ENCODE measurements at places on chromosomes 7 and 10.

DNA sequence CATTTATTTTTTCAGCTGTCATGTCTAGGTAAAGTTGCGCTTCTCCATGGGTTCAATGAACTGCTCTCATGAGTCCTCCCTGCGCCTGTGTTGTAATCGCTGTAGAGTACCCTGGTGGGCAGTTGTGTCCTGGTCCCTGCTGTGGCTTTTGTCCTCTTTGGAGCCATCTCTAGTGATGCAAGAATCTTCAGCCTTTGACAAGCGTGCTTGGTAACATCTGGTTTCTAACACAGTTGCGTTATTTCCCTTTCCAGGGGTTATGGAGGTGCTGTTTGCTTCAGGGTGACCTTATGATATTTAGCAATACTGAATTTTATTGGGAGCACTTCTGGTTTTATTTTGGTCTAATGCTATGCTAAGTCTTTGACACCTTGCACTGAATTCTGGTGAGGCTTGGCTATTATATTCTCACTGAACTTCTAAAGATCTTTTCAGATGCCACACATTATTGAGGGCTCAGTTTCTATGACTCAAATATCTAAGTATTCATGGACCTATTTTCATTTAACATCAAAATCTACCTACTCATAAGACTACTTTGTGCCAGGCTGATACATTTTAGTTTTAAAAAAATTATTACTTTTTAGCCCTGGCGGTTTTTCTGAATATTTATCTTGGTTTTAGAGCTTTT, 88.6 kb downstream of the FANK1 start:
- no peak for DNase-seq

DNA sequence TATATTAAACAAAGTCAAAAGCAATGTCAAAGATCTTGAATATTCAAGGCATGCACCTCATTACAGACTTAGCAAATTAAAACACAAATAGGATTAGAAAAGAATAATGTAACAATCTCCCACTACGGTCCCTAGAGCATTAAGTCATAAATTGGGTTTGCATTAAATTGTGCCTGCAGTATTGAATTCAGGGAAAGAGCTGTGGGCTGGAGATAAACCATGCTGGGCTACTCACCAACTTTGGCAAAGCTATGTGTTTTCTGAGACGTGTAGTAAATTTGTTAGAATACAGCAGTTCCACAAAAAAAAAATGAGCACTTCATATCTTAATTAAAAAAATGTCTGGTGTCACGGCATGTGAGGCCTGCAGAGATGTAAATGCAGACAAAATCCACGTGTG, 241.6 kb downstream of the SNX10 start:
- no peak for DNase-seq

- no peak for DNase-seq
Observed at GRCh38 chr10:13400196-13400965, 52.3 kb upstream of the SEPHS1 start.

- peak; percentile 13 for DNase-seq
Observed at GRCh38 chr7:137798073-137798763, 48.6 kb downstream of the DGKI start.

- no peak for DNase-seq
Observed at GRCh38 chr10:5752301-5752871, 60.8 kb downstream of the GDI2 start.

- DNase-seq, result no peak
Observed at GRCh38 chr10:130138479-130138866, 2.3 kb downstream of the GLRX3 start.

GRCh38 chr7:7654964-7655715, 14.6 kb downstream of the UMAD1 start:
- DNase-seq, result no peak

- DNase-seq, result no peak
Observed at GRCh38 chr7:74092321-74092963, 8.8 kb downstream of the LIMK1 start.

- no peak for DNase-seq
Observed at GRCh38 chr7:14931511-14932215, 29.1 kb upstream of the DGKB start.

GRCh38 chr7:48376263-48376662, 205.0 kb downstream of the ABCA13 start:
- no peak for DNase-seq

DNA sequence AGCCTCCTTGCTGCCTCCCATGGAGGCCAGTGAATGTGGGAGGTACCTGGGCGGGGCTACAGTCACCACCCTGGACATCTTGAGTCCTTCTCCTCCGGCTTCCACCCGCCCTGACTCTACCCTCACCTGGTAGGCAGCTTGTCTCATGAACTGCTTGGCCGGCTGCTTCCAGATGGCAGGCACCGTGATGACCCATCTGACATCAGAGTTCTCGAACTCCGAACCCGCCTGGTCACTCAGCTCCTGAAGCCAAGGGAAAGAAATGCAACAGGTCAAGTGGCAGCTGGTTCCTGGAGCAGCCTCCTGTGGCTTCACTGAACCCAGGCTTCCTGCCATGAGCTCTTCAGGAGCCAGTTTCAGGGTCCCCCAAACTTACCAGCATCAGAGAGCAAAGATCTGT, 50.1 kb downstream of the HSPA12A start:
- no peak for DNase-seq

- DNase-seq, result no peak
Observed at GRCh38 chr10:120335553-120335952, 121.5 kb upstream of the PLPP4 start.

- no peak for DNase-seq
Observed at GRCh38 chr7:108071551-108071950, 58.6 kb downstream of the LAMB4 start.

- DNase-seq, result no peak
Observed at GRCh38 chr7:151851145-151851751, 25.7 kb downstream of the PRKAG2 start.

- no peak for DNase-seq
Observed at GRCh38 chr7:67343572-67343971, 346.9 kb downstream of the TYW1 start.

DNA sequence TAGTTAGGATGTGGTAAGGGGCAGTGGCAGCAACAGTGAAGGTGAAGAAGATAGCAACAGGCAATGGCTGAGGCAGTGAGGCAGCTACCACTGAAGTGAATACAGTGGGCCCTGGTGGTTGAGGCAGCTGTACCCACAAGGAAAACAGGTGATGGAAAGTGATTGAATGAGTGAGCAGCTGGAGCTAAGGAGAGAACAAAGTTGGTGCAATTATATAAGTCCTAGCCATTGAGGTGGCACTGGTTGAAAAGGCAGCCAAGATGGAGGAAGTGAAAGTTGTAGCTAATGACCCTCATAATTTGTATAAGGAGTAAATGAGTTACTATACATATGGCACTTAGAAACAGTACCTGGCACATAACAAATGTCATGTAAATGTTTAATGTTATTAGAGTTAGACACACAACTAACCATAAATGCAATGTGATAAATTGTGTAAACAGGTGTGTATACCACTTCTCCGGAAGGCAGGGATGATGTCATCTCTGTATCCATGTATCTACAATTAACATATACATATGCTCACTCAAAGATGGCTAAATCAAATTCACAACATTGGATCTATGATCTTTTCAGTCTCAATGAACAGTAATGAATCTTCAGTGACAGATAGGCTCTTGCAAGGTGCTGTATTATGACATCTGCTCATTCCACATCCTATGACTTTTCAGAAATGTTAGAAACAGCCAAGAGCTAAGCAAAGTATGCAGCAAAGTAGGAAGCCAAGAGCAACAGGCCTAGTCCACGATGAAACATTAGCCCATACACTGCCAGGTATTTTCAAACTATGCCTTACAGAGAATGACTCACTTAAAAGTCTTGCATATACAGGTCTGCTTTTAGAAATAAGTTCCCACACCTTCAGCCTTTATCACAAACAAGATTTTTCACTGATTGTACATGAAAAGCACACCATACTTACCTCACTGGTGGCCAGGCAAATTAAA, 10.7 kb downstream of the XPNPEP1 start:
- DNase-seq, result no peak

DNA sequence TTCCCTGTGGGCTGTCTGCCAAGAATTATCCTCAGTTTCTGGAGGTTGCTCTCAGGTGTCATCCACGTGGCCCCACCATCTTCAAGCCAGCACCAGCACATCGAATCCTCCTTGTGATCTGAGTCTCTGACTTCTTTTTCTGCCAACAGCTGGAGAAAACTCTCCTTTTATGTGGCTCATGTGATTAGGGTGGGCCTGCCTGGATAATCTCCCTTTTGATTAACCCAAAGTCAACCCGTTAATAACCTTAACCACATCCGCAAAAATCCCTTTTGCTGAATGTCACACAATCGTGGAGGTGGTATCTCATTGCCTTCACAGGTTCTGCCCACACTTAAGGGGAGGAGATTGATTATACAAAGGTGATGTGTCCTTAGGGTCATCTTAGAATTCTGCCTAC, 73.8 kb downstream of the LRGUK start:
- DNase-seq, result no peak

- no peak for DNase-seq
Observed at GRCh38 chr10:19195698-19196097, 147.1 kb downstream of the MALRD1 start.

- DNase-seq, result no peak
Observed at GRCh38 chr10:124206616-124207015, 113.2 kb upstream of the CHST15 start.

GRCh38 chr10:121800146-121800545, 127.7 kb downstream of the ATE1 start:
- no peak for DNase-seq

DNA sequence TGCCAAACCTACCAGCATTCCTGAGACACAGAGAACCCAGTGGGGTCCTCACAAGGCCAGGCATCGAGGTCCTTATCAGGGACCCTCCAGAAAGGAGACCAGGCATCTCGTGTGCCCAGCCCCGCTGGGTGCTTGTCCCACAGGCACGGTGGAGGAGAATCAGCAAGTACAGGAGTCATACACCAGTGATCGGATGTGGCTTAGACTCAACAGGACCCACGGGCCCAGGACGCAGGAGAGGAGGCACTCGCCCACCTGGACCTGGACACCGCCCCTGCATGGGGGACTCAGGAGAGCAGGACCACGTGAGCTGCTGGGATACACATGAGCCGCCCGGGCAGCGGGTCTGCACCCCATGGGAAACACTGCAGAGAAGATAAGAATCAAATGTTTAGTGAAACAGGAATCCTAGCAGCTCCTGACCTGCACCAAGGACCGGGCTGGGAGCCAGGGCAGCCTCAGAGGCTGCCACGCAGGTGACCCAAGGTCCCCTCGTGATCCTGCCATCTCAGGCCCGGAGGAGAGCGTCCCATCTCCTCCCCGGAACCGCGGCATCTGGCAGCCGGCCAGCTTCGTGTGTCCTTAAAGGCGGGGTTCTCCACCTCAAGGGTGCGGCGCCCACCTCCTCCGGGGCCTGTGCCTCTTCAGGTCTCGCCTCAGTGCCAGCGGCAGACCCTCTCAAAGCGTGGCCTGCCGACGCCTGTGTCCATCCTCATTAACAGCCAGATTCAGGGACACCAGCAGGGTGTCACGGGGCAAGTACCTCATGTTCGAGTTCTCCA, 59.2 kb downstream of the FOXL3 start:
- DNase-seq, result no peak

DNA sequence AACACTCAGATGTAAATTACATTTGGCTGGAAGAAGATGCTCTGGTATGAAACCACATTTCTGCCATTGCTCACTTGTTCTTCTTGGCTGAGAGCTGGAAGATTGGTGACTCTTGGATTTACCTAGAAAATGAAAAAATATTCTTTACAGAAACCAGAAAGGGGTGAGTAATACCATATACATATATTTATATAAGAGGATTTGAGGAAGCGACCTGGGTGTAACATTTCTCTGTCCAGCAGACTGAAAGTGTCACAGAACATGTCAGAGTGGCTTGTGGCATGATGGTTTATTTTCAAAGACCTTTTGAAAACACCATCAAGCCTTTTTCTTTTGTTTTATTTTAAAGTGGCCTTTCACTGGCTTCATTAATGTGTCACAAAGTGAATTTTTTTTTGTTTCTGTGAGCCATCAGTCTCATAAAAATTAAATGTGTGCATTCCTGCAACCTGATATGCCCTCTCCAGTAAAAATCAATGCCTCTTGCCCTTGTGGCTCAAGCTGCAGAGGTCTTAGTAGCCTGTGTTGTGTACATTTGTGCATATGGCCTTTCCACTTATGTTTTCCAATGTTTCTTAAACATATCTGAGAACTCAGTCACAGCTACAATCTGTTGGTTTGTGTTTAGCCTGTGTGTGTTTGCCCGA, 23.5 kb downstream of the CREB5 start:
- no peak for DNase-seq

- DNase-seq, result no peak
Observed at GRCh38 chr7:120089968-120090367, 183.0 kb upstream of the KCND2 start.

DNA sequence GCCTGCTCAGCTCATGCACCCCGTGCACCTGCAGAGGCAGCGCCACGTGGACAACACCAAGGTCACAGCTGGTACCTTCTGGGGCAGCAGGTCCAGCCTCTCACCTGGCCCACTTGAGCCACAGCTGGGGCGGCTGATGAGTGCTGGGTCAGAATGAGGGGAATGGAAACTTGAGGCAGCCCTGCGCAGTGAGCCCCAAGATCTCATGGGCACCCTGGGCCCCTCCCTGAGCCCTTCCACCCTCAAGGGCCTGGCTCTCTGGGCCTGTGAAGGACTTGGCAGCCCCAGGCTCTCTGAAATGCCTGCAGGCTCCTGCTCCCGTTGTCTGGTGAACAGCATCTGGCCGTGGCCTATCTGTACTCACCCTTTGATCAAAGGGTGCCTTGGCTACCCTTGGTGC, 112.7 kb downstream of the TCERG1L start:
- DNase-seq, result no peak

DNA sequence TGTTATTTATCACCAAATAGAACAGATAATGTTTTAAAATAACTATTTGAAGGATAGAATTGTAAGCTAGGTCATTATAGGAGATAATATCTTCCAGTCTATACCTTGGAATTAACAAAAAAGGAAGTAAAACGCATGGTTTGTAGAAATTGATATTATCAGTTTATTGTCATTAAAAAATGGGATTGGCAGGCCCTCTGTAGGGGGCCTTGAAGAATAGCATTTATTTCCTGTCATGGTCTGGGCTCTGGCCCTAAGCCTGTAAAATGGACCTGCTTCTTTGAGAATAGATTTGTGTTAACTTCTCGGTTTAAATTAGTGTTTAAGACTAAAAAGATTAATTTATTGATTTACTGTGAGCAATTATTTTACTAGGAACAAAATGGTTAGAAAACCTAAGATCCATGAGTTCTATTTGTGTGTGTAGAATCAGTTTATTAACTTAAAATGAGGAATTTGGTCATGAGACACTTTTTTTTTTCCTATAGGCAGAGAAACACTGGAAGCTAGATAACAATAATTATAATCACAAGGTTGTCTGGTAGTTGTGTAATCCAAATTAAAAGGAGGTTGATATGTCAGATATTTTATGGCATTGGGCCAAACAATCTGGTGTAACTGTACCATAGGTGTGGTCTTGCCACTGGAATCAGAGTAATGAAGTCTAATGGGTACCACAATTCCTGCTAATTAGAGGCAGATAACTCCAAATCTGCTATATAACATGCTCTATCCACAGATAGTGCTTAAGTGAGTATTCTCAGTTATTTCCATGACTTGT, 197.4 kb upstream of the FOXP2 start:
- DNase-seq, result no peak

DNA sequence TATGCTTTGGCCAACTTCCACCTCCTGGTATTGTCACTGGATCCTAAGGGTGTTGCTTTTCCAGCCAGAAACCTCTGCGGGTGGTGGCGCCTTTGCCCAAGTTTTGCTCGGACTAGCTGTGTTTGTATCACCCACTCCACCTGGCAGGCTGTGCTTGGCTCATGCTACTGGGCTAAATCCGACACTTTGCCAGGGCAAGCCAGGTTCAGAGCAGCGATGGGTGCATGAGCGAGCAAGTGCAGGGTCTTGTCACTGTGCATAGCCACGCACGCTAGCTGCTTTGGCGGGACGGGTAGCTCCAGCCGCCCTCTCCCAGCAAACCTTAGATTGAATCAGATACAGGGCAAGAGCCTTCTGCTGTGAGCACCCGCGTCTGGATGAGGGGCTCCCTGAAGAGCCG, 737.5 kb downstream of the PCDH15 start:
- no peak for DNase-seq
